ENCODE measurements at places on chromosomes 2 and 18.

- no peak for DNase-seq
Observed at GRCh38 chr2:217120429-217120828, 260.6 kb upstream of the TNP1 start.

- no peak for DNase-seq
Observed at GRCh38 chr2:33034784-33035183, 88.0 kb downstream of the LTBP1 start.

GRCh38 chr2:115807276-115807675 lies 1364.8 kb downstream of the DPP10 start:
- no peak for DNase-seq

DNA sequence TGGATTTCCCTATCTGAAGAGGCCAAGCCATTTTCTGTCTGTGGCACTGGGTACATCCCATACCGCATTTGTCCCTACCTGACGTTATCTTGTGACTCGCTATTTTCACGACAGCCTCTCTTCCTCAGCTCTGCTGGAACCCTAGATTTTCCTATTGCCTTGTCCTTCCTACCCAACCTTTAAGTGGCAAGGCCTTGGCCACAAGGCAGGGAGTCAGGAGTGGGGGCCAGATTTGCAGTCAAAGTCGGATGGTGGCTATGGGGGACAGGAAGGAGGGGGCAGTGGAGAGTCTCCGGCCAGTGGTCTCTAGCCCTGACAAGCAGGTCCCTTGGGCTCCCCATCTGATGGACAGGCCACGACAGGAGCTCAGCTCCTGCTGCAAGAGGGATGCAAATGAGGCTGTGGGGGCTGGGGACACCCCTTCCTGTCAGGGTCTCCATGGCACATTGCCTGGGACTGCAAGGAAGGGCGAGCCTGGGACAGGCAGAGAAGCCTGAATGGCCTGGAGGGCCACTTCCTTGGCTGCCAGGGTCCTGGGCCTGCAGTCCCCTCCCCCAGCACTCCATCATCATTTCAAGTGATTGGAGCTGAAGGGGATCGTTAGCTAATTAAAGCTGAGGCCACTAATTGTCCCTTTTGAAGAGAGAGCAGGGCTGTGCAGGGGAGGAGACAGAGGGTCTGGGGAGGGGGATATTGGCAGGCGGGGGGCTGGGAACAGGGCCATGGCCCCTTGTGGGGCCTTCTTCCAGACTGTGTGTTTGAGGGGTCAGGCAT lies 6.3 kb upstream of the ECEL1 start:
- DNase-seq, result no peak

- no peak for DNase-seq
Observed at GRCh38 chr2:213252206-213252605, 32.1 kb upstream of the SPAG16 start.

- peak; percentile 66 for DNase-seq
Observed at GRCh38 chr2:234135750-234136221, 85.3 kb downstream of the SPP2 start.

- DNase-seq, result no peak
Observed at GRCh38 chr2:164910101-164910899, 45.0 kb downstream of the SLC38A11 start.

GRCh38 chr2:142734231-142734630 lies 143.2 kb upstream of the KYNU start:
- no peak for DNase-seq

DNA sequence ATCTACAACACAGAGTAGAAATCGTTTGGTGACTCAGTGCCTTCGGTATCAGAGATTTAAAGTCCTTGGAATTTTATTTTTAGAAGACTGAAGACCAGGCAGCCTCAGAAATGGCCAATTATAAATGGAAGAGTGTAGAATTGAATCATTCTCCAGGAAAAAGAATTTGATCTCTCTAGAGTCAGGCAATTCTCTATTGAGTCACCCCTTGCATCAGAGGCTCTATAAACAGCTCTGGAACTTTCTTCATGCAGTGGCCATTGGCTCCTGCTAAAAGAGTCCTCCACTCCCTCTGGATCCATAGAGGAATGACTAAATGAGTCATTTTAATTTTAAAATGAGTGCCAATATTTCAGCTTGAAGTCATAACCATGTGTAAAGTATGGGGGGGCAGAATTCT lies 816.2 kb downstream of the TDRD15 start:
- DNase-seq, result no peak

DNA sequence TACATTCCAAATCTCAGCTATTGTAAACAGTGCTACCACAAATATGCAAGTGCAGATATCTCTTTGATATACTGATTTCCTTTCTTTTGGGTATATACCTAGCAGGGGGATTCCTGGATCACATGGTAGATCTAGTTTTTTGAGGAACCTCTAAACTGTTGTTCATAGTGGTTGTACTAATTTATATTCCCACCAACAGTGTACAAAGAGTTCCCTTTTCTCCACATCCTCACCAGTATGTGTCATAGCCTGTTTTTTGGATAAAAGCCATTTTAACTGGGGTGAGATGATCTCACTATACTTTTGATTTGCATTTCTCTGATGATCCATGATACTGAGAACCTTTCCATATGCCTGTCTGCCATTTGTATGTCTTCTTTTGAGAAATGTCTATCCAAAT lies 6.3 kb upstream of the CCNT2 start:
- DNase-seq, result no peak

DNA sequence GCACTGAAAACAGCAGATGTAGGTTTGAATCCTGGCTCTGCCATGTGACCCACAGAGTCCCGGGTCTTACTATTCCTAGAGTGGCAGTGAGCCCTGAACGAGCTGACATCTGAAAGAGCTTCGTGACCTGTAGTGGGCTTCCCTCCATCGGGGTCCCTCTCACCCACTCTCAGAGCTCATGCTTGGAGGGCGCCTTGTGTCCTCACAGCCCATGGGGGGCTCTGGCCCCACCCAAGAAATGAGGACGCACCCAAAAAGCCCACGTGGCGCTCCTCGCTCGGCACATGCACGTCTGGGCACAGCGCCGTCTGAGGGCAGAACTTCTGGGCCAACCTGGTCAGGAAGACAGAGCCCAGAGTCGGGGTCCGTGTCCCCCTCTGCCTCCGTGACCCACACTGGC lies 23.7 kb downstream of the LBH start:
- no peak for DNase-seq

- no peak for DNase-seq
Observed at GRCh38 chr18:49949951-49950395, 136.6 kb upstream of the ACAA2 start.

- DNase-seq, result no peak
Observed at GRCh38 chr18:22932885-22933205, 283 bp upstream of the RBBP8 start.

- DNase-seq, result no peak
Observed at GRCh38 chr2:104840156-104840555, 13.8 kb upstream of the POU3F3 start.

DNA sequence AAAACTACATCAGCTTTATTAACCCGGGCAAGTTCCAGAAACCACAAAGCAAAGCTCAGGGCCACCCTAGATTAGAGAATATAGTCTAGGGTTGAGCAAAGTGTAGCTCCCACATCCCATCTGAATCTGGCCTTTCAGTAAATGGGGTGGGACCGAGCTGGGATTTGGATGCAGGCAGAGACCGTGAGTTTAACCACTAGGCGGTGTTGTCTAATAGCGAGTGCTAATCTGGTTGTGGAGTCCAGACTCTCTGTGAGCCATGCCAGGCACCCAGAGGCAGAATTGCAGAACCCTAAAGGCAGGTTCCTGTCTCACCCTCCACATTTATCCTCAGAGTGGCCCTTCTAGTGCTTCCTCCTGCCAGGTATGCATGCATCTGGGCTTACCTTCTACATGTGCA lies 435.9 kb downstream of the TSN start:
- peak; percentile 39 for DNase-seq

All from neural crest cell (in vitro differentiated cells).